ENCODE measurements at places on chromosomes 7 and 10. TPM values are rescaled to one million over a fixed set of nuclear protein-coding genes. Genes with fewer than 3 reads are reported as not detected.

DNA sequence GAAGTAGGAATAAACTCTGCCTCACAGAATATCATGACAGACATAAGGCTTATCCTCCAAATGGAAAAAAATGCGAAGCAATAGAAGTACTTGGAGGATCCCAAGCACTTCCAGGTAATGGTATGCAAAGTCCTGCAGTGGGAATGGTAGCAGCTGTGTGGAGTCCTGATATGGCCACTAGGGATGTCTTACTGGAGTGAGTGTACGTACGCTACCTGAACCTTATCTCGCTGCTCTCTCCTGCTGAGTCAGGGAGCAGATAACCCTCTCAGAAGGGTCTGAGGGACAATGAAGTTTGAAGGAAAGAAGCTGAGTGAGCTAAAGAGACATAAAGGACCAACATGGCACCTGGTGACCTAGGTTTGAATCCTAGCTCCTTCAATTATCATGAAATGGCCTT lies 42.2 kb downstream of the CH25H start:
- no peaks in the 10 kb centered on the region for H3K27me3 ChIP-seq
- DNase-seq, result no peak
- H3K27ac ChIP-seq, result no peak overlapping the region
- no peaks in the 10 kb centered on the region for H3K36me3 ChIP-seq
- no peak overlapping the region for H3K4me3 ChIP-seq

DNA sequence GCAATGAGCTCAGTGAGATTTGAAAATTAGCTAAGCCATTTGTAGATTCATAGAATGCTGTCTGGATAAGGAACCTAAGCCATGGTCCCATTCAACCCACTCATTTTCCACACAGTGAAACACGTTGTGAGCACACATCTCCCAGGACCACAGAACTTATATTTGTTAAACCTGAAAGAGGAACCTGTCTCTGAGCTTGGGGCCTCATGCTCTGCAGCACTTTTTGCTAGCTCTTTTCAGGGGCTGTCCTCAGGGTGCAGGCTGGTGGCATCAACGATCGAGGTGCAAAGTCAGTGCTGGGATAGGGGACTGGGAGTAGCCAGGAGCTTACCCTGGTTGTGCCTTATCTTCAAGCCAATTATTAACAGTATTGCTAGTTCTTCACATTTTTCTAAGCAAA lies 11.9 kb downstream of the HECW1 start:
- H3K36me3 ChIP-seq, result no peaks in the 10 kb centered on the region
- no peak for DNase-seq
- H3K4me1 ChIP-seq, result no peaks in the 10 kb centered on the region
- H3K27ac ChIP-seq, result no peak overlapping the region
- H3K27me3 ChIP-seq, result no peaks in the 10 kb centered on the region

Gene MMD2
- total RNA-seq, result not detected

GRCh38 chr10:86023931-86024280 lies 342.7 kb downstream of the GRID1 start:
- H3K27me3 ChIP-seq, result no peaks in the 10 kb centered on the region
- H3K36me3 ChIP-seq, result no peaks in the 10 kb centered on the region
- no peak for DNase-seq
- H3K4me3 ChIP-seq, result no peak overlapping the region
- H3K27ac ChIP-seq, result no peak overlapping the region

DNA sequence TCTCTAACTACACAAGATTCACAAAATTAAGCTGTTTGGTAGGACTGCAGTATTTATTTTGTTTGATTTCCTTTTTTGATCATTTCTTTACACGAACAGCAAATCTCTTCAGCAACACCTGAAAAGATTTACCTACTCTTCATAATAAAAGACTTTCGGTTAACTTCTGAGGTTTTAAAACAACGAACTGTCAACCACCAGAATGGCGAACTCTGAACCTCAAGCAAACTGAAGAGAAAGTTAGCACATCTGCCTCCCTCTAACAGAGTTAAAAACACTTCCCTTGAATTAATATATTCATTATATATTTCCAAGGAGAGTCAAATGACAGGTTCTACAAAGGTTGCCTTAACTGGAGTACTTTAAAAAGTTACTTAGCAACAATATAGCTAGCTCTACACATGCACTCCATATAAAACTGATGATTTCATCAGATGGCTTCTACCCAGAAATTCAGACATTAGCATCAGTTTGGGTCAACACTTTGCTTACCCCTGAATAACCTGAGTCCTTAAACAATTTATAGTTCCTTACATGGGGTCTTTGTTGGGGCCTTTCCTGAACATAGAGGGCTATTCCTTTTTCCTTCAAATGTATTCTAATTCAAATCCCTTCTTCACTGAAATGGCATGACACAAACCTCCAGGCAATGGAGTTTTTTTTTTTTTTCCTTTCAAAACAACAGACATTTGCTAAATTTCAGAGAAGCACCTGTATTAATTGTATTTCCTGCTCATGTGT lies 118.3 kb downstream of the SEM1 start:
- H3K4me3 ChIP-seq, result no peak overlapping the region
- no peaks in the 10 kb centered on the region for H3K27me3 ChIP-seq
- H3K36me3 ChIP-seq, result no peaks in the 10 kb centered on the region
- H3K27ac ChIP-seq, result no peak overlapping the region

GRCh38 chr10:18658271-18659124 lies 733 bp upstream of the ARL5B start:
- H3K27ac ChIP-seq, result peak overlapping the region; percentile 97
- H3K36me3 ChIP-seq, result no peaks in the 10 kb centered on the region
- peaks cover 17% of the 10 kb centered on the region for H3K4me1 ChIP-seq
- no peaks in the 10 kb centered on the region for H3K27me3 ChIP-seq
- peak overlapping the region; percentile 94 for H3K4me3 ChIP-seq
